Natural killer cell (primary cell): ENCODE measurements at places on chromosomes 5 and 9. TPM values are rescaled to one million over a fixed set of nuclear protein-coding genes. Genes with fewer than 3 reads are reported as not detected.

The TAF11L9 gene
- total RNA-seq: not detected

The NEK6 gene
- 25.0 TPM for total RNA-seq

The SLC6A18 gene
- not detected for total RNA-seq

The BARX1 gene
- total RNA-seq: not detected

The APBA1 gene
- 0.31 TPM for total RNA-seq

The PGM5 gene
- not detected for total RNA-seq

The PCDHA9 gene
- not detected for total RNA-seq

GRCh38 chr9:108273988-108274387, 581.8 kb downstream of the ACTL7B start:
- no peak overlapping the region for H3K27ac ChIP-seq
- no peaks in the 10 kb centered on the region for H3K4me1 ChIP-seq
- H3K27me3 ChIP-seq: no peaks in the 10 kb centered on the region
- no peaks in the 10 kb centered on the region for H3K36me3 ChIP-seq
- no peak overlapping the region for H3K4me3 ChIP-seq

DNA sequence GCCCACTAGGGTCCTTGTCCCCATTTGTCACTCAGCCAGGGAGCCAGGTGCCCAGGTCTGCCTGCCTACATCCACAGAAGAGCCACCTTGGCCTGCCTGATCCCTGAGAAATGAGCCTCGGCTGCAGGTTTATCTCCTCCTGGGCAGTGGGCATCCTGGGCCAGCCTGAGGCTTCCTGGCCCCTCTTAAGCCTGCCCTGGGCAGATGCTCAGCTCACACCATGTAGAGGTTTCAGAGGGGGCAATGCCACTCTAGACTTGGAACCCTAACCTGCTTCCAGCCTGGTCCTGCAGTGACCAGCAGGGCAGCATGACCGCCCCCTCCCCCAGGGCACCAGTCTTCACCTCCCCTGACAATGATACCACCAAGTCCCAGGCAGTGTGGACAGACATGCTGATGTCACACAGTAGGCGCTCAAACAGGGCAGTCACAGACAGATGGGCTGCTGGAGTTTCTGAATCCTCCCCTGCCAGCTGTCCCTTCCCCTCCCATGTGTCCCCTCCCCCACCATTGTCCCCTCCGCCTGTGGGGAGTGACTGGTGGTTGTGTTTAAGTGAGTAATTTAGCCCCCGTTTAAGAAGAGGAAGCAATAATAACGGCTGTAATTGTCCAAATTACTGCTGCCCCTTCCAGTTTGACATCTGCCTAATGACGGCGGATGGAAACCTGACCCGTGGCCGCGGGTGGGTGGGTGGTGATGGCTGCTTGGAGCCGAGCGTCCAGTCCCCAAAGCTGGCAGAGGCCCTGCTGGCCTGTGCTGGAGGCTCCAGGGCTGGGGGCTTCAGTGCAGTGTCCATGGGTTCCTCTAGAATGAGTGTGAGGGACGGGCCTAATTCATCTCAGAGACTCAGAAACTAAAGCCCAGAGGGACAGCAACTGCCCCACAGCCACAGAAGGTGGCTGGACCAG, 147.7 kb downstream of the BARX1 start:
- no peak overlapping the region for H3K4me3 ChIP-seq
- H3K4me1 ChIP-seq: no peaks in the 10 kb centered on the region
- H3K27me3 ChIP-seq: no peaks in the 10 kb centered on the region
- no peak overlapping the region for H3K27ac ChIP-seq
- no peak for DNase-seq
- no peaks in the 10 kb centered on the region for H3K36me3 ChIP-seq

DNA sequence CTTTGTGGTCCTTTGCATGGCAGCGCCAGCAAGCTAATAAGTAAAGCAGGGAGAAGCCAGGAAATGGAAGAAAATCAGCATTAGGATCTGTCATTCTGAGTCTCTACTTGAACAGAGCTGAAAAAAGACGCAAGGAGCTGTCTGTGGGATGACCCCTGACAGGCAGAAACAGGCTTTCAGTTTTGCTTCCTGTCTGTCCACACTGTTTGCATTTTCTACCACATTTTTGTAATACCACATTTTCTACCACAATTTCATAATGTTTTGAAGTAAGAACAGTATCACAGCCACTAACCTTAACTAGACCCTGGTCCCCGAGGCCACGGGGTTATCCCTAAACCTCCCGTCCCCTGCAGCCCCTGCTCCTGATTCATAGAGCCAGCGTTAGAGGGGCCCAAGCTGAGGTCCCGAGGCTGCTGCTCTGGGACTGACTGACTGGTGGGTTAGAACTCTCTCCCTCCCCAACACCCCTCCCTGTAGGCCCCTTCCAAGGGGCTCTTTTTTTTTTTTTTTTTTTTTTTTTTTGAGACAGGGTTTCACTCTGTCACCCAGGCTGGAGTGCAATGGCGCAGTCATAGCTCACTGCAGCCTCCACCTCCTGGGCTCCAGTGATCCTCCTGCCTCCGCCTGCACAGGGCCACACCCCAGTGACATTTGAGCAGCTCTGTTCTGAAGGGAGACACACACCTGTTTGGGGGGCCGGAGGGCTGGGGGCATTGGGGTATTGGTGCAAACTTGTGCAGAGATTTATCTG, 4.0 kb upstream of the CLIC3 start:
- H3K4me3 ChIP-seq: no peak overlapping the region
- peak; percentile 70 for DNase-seq
- H3K4me1 ChIP-seq: peaks cover 76% of the 10 kb centered on the region
- H3K27ac ChIP-seq: peak overlapping the region; percentile 77
- H3K27me3 ChIP-seq: no peaks in the 10 kb centered on the region
- H3K36me3 ChIP-seq: no peaks in the 10 kb centered on the region

DNA sequence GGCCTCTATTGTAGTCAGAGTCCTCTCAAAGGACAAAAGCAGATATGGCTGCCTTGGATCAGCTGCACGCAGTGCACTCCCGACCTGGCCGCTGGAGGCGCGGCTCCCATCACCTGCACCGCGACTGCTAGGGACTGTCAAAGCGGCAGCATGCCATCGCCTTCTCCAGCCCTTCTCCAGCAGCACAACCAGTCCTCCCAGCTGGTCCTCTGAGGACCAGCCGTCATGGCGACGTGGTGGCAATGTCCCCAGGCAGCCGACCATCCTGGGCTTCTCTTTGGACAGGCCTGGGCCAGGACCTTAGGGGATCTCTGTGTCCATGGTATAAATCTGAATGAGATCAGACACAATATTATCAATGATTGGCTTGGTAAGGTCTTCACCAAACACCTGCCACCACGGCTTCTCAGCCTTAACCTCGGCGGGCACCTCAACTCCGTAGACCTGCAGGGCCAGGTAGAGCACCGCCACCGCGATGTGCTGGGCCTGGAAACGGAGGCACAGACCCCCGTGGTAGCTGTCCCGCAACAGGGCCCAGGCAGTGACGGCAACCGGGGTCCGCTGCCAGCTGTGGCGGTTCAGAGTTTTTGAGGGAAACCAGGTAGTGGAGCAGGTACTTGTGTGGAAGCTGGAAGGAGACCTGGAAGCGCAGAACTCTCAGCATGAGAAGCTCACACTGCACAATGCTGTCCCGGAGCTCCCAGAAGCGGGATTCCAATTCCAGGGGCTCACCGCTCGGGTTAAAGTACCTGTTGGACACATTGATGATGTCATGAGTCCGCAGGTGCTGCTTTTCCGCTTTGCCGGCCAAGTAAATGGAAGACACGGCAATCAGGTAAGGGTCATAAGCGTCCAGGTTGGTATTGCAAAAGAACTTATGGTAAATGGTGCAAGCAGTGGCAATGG, 8.5 kb downstream of the DUSP1 start:
- H3K27ac ChIP-seq: no peak overlapping the region
- H3K27me3 ChIP-seq: no peaks in the 10 kb centered on the region
- no peaks in the 10 kb centered on the region for H3K36me3 ChIP-seq
- no peak for DNase-seq

GRCh38 chr5:171839112-171839511, 53.5 kb downstream of the SMIM23 start:
- no peak overlapping the region for H3K27ac ChIP-seq
- H3K27me3 ChIP-seq: no peaks in the 10 kb centered on the region
- H3K4me1 ChIP-seq: peaks cover 10% of the 10 kb centered on the region

GRCh38 chr5:94746731-94747124, 128.3 kb downstream of the SLF1 start:
- no peaks in the 10 kb centered on the region for H3K36me3 ChIP-seq
- no peak overlapping the region for H3K4me3 ChIP-seq
- H3K4me1 ChIP-seq: no peaks in the 10 kb centered on the region

GRCh38 chr9:70217029-70217428, 41.7 kb upstream of the SMC5 start:
- H3K27me3 ChIP-seq: no peaks in the 10 kb centered on the region
- no peaks in the 10 kb centered on the region for H3K4me1 ChIP-seq
- H3K4me3 ChIP-seq: no peak overlapping the region

- DNase-seq: no peak
- no peak overlapping the region for H3K27ac ChIP-seq
- no peak overlapping the region for H3K4me3 ChIP-seq
- no peaks in the 10 kb centered on the region for H3K27me3 ChIP-seq
These were observed 162.9 kb upstream of the FTMT start for GRCh38 chr5:121688781-121689180.

DNA sequence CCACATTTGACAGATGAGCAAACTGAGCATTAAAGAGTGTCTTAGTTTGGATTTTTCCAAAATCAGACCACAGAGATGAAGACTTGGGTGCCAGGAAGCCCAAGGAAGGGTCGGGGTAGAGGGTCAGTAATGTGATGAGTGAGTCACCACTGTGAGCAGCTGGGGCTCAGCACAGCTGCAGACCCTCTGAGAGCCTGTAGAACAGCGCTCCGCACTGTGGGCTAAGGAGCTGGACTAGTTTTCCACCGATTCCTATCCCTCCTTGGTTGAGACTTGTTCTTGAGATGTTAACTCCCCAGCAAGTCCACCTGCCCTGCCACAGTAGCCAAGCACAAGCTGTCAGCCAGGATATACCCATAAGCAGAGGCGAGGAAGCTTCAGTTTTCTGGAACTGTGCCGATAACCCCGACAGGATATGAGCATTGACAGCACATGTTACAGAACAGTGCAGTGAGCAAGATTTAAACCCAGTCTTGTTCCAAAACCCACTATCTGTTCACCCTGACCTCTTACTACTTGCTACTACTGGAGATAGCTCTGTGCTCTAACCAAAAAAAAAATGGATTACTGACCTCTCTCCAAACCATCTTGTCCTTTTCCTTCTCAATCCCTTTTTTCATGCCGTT, 31.8 kb downstream of the EGFLAM start:
- DNase-seq: no peak
- H3K4me3 ChIP-seq: no peak overlapping the region
- H3K36me3 ChIP-seq: no peaks in the 10 kb centered on the region
- H3K27ac ChIP-seq: no peak overlapping the region
